ENCODE measurements at places on chromosomes 3 and 15.

GRCh38 chr3:43953814-43954692 lies 263.3 kb downstream of the ABHD5 start:
- DNase-seq: no peak

DNA sequence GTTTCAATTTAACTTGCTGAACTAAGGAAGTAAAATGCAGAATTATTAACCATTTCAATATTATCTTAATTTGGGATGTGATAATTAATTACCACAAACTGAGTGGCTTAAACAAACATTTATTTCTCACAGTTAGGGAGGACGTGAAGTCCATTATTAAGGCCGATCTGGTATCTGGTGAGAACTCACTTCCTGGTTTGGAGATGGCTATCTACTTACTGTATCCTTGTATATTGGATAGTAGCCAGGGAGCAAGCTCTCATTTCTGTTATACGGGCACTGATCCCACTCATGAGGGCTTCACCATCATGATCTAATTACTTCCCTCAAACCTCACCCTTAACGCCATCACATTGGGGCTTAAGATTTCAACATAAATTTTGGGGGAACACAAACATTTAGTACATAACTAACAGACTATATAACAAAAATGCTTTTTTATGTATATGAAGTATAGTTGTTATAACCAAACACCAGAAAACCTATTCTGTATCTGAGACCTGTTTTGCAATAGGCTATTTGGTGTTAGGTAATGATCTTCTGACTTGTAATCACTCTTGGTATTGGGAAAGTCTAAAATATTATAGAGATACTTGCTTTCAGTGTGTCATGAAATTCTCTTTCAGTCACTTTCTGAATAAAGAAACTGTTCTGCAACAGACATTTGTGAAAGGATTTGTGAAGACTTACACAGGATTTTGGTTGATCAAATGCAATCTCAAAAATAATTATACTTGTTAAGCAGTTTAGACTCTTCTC lies 4.7 kb upstream of the KPNA4 start:
- DNase-seq: no peak

- no peak for DNase-seq
Observed at GRCh38 chr15:63559753-63560152, 37.4 kb upstream of the FBXL22 start.

GRCh38 chr15:48681353-48681752 lies 35.8 kb upstream of the FBN1 start:
- DNase-seq: no peak

DNA sequence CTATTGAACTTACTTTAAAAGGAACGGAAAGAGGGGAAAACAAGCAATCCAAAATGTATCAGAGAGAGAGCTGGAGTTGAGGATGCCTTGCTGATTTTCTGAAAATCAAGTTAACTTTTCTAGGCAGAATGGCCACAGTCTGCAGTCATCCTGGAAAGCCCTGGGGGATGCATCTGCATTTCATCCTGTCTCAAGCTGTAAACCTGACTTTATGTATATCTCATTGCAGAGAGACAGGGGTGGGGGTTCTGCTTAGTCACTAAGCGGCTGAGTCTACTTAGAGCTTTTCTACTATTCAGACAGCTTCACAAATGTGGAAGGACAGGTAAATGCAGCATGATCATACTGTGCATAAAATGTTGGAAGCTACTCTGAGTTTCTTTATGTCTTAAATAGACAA lies 41.4 kb downstream of the MRPS25 start:
- DNase-seq: no peak

GRCh38 chr3:10552631-10552943 lies 47.2 kb upstream of the ATP2B2 start:
- DNase-seq: no peak

GRCh38 chr3:51968883-51969678 lies 1.8 kb upstream of the PCBP4 start:
- no peak for DNase-seq

- DNase-seq: no peak
Observed at GRCh38 chr3:120853416-120853815, 54.6 kb upstream of the STXBP5L start.

DNA sequence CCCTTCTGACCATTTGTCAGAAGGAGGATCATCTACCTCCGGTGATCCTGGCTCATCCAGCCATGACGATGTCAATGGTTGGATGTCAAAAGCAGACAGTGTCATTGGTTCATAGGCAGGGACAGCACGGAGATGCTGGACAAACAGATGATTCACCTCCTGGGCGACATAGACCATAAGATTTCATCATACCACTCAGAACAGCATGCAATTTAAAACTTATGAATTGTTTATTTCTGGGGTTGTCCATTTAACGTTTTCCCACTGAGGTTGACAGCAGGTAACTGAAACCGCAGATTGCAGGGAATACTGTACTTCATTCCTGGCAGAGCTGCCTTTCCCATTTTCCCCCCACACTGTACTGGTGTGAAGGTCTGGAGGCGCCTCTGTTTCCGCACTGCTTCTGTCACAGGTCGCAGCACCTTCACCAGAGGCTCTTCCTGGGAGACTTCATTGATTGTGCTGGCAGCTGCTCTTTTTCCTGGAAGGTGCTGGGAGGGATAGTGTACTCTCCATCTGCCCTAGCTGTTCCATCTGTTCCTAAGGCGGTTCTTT lies 32.5 kb upstream of the TMOD3 start:
- no peak for DNase-seq

- DNase-seq: no peak
Observed at GRCh38 chr15:75114327-75114726, 87.4 kb upstream of the C15orf39 start.

GRCh38 chr15:71448688-71449114 lies 333.4 kb downstream of the THSD4 start:
- no peak for DNase-seq

GRCh38 chr3:149000206-149000745 lies 8.9 kb downstream of the GYG1 start:
- DNase-seq: no peak

GRCh38 chr3:46300461-46300789 lies 53.5 kb upstream of the CCR2 start:
- no peak for DNase-seq

- no peak for DNase-seq
Observed at GRCh38 chr3:183816681-183817510, 8.5 kb downstream of the MAP6D1 start.

GRCh38 chr3:194573680-194574437 lies 59.4 kb downstream of the TMEM44 start:
- no peak for DNase-seq

GRCh38 chr3:76570436-76571057 lies 469.4 kb upstream of the ROBO2 start:
- DNase-seq: no peak

- no peak for DNase-seq
Observed at GRCh38 chr15:67068710-67069400, 3.5 kb downstream of the SMAD3 start.

DNA sequence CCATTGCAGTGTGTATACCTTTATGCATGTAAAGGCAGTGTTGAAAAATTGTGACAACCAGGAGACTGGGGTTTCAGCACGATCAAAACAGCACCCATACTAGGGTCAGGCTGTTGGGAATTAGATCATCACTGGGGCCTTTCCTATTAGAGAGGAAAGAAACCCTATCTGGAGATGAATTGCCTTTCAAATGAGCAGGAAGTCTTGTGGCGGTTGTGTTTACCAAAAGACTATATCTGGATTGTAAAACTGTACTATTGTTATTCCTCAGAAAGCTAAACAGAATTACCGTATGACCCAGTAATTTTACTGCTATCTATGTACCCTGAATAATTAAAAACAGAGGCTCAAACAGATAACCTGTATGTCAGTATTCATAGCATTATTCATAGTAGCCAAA lies 10.1 kb downstream of the UBE2E1 start:
- DNase-seq: no peak

DNA sequence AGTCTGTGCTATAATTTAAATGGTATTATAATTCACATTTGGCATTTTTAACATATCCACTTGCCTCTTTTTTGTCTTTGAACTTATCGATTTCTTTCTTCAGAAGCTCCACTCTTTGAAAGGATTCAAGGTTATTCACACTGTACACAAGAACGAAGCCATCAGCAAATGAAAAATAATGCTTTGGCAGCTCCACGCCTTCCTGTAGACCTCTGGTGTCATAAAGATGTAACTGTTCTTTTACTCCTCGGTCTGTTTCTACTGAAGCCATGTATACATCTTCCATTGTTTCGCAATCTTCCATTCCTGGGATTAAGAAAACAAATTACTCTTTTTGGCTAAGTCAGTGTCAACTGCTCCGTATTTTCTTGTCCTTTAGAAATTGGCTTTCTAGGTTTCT lies 16.0 kb downstream of the NKIRAS1 start:
- no peak for DNase-seq

GRCh38 chr3:20280257-20280656 lies 94.3 kb upstream of the SGO1 start:
- DNase-seq: no peak

All from dorsolateral prefrontal cortex (tissue), 122 donors.